SHP77 (cell line): ENCODE measurements at places on chromosomes 1 and 21.

- no peak for DNase-seq
These were observed 54.7 kb upstream of the DNAH14 start for GRCh38 chr1:224874775-224875174.

- DNase-seq: no peak
These were observed 24.4 kb upstream of the FGGY start for GRCh38 chr1:59272507-59272906.

DNA sequence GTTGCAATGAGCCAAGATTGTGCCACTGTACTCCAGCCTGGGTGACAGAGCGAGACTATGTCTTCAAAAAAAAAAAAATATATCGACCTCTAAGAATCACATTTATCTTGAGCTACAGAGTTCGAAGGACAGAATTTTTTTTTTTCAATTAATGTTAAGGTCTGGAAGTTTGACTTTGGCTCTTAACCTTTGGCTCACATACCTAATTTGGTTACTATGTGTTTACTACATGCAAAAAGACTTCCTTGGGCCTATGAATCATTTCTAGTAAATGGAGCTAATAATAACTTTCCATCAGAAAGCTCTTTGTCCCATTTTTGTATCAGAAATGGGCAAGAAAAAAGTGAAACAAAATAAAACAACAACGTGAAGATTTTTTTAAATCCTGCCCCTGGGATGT lies 351.2 kb downstream of the SMYD3 start:
- DNase-seq: no peak

- DNase-seq: no peak
These were observed 85.3 kb upstream of the RAVER2 start for GRCh38 chr1:64659478-64660138.

DNA sequence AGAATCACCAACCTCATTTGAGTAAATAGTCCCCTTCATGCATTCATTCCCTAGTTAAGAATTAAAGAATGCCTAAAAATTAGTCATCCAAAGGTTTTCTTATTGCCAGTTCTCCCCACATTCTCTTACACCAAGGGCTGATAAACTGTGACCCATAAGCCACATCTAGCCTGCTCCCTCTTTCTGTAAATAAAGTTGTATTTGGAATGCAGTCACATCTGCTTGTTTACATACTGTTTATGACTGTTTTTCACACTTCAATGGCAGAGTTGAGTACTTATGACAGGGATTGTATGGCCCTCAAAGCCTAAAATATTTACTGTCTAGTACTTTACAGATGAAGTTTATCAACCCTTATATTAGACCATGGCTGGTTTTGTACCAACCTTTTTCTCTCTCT lies 16.1 kb upstream of the DYRK1A start:
- DNase-seq: no peak

- peak; percentile 72 for DNase-seq
These were observed 30.5 kb downstream of the KRTAP10-1 start for GRCh38 chr21:44509539-44509938.

- DNase-seq: no peak
These were observed 182.7 kb upstream of the PTBP2 start for GRCh38 chr1:96538883-96539282.

DNA sequence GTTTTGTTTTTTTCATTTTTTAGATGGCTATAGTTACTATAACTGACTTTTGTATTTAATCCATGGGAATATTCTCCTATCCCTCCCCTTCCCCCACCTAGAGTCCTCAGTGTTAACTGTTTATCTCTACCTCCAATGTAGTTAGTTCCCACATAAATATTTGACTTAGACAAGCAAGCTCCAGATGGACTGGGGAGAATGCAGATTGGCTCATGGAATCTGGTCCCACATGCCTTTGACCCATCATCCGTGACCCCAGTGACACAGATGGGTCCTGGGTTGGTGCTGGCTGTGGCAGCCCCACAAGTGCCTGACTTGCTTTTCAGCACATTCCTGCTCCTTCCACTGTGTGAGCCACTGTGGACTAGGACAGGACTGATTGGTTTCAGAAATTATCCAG lies 41.8 kb downstream of the ATP2B4 start:
- DNase-seq: no peak

DNA sequence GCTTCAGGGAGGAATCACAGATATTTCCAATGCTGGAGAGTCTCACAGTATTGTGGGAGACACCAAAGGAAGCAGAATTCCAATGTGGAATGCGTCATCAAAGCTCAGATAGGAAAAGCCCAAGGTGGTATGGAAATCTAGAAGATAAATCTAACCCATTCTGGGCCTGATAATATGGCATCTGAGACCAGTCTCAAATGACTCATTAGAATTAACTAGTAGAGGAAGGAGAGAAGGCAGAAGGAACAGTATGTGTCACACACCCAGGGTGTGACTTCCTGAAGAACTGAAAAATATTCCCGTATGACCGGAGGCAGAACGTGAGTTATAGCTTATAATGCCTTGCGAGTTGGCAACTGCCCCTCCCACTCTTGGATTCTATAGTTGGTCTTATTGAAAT lies 499.2 kb downstream of the PLPP3 start:
- no peak for DNase-seq

DNA sequence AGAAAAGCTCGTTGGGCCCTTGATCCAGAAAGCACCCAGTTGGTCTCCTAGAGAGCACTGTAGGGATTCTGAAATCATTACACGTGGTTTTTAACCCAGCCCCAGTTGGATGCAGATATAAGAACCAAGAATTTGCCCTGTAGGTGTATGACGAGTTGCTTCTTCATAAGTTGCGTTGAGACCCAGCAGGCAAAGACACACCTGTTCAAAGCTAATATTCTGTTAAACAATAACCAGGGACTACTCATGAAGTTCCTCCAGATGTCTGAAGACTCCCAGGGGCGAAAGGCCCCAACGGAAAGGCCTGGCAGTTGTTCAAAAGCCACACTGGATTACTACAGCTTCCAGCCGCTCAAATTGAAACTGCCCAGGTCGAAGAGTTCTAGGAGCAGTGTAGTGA lies 88.6 kb upstream of the HNRNPU start:
- DNase-seq: no peak

DNA sequence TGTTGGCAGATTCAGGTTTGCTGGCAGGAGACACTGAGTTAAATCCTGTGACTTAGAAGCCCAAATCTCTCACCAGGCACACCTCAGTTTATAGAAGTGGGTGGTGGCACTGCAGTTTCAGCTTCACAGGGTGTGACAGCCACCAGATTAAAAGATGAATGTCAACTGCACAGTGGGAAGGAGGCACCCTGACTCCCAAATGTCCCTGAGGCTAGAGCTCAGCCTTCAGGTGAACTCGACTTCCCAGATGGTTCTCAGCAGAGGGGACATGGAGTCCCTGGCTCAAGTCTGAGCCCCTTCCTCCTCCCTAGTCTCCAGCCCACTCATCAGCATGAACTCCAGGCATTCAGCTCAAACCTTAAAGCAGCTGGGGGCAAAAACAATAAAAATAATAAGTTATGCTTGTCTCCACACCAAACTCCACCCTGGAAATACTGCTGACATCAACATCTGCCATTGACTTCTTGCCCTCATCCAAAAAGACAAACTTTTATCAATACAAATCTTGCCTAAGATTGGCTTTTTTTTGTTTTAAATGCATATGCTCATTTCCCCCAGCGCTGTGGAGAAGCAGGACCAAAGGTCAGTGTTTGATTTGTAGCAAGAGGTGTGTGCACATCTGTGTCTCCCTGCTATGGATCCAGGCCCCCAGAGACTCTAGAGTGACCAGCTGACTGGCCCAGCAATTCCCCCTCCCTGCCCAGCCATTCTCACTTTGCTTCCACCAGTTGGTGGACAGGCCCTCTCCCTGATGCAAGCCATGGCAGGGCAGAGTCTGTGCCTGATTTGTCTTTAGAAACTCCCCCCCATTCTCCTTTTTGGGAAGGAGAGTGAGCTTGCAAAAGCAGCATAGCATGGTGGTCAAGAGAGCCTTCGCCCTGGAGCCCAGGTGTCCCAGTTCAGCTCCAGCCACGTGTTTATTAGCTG lies 18.5 kb upstream of the S100A7 start:
- DNase-seq: no peak

GRCh38 chr1:189654906-189655305 lies 822.8 kb downstream of the BRINP3 start:
- no peak for DNase-seq

GRCh38 chr1:38444311-38444710 lies 397.7 kb upstream of the POU3F1 start:
- DNase-seq: no peak

GRCh38 chr21:45970674-45971615 lies 10.6 kb upstream of the COL6A1 start:
- peak; percentile 28 for DNase-seq
